Kidney tubule cell (primary cell): ENCODE measurements at places on chromosomes 5 and 9.

GRCh38 chr9:69513141-69513820, 158.9 kb downstream of the APBA1 start:
- no peak for DNase-seq

DNA sequence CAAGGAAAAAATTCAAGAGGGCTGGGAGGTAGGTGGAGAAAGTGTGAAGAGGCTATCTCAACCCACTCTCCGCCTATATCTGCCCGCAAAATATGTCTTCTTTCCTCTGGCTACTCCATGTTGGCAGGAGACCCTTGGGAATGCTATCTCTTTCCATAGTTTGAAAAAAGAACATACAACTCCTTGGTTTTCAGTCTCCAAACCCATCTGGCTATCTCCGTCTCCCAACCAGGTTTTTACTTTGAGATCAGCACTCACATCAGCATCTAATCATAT, 109.9 kb upstream of the IFNE start:
- no peak for DNase-seq

DNA sequence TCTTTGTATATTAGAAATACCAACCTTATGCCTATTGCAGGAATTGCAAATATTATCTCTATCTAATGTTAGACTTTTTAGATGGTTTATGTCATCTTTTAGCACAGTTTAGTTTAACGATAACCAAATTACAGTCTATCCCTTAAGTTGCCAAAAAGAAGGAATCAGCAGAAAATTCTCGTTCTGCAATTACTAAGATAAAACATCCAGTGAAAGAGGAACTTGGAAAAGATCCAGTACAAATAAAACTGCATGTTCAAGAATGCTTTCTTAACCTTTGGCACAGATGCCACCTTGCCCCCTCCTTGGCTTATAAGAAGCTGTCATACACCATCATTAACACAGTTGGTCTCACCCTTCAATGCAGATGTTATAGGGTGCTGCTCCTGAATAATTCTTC, 124.0 kb downstream of the SEMA5A start:
- DNase-seq = peak; percentile 69

GRCh38 chr5:95786821-95787418, 35.6 kb downstream of the GLRX start:
- no peak for DNase-seq

GRCh38 chr5:376799-377325, 55.3 kb downstream of the AHRR start:
- no peak for DNase-seq

DNA sequence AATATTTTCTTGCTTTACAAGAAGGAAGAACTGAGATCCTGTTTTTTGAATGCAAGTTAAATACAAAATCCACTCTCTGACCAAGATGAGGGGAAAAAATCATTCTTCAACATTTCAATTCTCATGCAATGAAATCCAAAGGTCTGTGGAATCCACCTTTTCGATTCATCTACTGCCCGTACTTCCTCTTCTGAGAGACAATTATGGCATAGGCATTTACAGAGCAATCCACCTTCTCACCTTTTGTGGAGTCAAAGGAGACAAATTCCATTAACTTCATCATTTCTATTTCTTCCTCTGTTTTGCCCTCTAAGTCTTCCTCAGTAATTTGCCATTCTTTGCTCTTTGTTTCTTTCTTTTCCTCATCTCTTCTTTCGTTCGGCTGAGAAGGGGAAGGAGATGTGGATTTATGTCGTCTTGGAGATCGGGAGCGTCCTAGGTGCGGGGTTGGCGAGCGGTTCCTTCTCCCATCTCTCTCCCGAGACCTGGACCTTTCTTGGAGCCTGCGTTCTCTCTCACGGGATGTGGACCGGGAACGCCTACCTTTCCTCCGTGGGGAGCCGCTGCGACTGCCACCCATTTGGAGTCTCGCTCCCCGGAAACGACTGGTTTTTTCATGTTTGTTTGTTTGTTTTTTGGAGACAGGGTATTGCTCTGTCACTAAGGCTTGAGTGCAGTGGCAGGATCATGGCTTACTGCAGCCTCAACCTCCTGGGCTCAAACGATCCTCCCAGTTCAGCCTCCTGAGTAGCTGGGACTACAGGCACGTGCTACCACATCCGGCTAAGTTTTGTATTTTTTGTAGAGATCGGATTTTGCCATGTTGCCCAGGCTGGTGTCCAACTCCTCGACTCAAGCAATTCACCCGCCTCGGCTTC, 24.3 kb upstream of the AFF4 start:
- no peak for DNase-seq

- DNase-seq = no peak
Measured at GRCh38 chr5:37991301-37992299, 151.8 kb upstream of the GDNF start.

DNA sequence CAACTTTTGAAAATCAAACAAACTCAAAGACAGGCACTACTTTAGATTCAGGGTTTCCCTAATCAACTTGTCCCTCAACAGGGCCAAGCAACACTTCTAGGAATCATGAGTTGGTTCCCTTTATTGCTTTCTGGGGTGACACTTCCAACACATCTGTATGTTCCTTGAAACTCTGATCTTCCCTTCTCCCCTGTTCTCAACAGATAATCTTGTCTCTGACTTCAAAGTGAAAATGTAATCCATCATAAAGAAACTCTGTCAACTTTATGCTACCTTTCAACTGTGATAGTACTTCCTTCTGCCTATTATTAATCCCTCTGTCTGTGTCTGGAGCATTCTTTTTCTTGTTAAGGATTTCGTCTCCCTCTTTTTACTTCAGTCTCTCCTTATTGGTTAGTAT, 250.1 kb upstream of the MEF2C start:
- DNase-seq = no peak

DNA sequence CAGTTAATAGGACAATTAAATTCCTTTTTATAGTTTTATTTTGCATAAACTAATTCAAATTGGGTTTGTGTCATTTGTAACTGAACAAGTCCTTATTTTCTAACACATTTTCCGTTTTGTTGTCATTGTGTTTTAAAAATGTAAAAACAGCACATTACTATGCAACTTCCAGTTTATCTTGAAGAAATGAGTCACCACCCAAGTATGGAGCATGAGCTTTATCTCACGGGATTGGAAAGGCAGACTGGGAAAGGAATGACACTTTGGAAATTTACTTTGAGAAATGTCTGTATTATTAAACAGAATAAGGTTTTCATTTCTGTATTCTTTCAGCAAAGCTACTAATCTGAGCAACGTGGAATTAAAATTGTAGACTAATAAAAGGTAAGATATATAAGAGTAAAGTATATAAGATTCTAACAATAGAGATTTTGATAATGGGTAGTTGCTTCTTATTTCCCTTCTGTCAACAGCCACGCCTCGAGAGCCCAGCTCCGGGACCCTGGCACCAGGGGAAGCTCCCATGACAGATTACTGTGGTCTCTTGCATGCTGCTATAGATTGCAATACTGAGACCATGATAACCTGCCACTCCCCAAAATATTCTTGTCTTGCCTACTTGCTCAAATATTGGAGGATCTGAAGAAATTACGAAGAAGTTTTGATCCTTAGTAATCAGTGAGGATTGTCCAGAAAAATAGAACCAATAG, 433.1 kb downstream of the CHSY3 start:
- peak; percentile 48 for DNase-seq
